ENCODE measurements at places on chromosomes 5 and 9. TPM values are rescaled to one million over a fixed set of nuclear protein-coding genes. Genes with fewer than 3 reads are reported as not detected.

DNA sequence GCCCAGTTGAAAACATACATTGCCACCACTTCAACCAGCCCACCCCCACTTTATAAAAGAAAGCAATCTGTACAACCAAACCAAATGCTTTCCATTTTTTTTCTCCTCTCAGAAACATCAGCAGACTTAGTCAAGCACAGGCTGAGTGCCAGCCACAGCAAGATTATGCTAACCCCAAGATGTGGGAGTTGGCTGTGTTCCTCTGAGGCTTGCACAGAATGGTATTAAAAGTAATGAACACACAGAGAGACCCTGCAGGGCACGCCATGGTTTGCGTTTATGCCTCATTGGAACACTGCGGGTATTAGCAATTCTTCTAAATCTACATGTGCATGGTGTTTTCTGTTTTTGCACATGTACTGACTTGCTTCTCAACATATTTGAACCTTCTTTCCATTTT, 419.9 kb upstream of the GRAMD2B start:
- peak overlapping the region; percentile 94 for H3K27ac ChIP-seq
- H3K36me3 ChIP-seq = no peaks in the 10 kb centered on the region
- no peaks in the 10 kb centered on the region for H3K27me3 ChIP-seq
- peak; percentile 80 for DNase-seq
- H3K4me1 ChIP-seq = peaks cover 44% of the 10 kb centered on the region

DNA sequence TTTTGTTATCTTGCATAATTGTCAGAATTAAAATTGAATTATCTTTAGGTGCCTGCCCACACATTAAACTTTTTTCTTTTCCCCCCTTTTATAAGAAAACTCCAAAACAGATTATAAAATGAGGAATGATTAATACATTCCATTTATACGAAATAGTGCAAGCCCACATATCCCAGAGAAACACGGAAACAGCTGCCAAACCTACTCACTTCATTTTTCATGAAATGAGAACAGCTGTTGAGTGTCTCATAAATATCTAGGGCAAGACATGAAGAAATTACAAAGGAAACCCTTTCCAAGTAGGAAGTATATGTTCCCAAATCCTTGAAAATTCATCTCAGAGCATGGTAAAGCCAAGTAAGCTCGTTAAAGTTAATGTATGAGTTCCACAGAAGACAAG, 459.4 kb upstream of the NMUR2 start:
- H3K27ac ChIP-seq = no peak overlapping the region
- no peaks in the 10 kb centered on the region for H3K36me3 ChIP-seq
- no peak for DNase-seq
- H3K4me3 ChIP-seq = no peak overlapping the region

DNA sequence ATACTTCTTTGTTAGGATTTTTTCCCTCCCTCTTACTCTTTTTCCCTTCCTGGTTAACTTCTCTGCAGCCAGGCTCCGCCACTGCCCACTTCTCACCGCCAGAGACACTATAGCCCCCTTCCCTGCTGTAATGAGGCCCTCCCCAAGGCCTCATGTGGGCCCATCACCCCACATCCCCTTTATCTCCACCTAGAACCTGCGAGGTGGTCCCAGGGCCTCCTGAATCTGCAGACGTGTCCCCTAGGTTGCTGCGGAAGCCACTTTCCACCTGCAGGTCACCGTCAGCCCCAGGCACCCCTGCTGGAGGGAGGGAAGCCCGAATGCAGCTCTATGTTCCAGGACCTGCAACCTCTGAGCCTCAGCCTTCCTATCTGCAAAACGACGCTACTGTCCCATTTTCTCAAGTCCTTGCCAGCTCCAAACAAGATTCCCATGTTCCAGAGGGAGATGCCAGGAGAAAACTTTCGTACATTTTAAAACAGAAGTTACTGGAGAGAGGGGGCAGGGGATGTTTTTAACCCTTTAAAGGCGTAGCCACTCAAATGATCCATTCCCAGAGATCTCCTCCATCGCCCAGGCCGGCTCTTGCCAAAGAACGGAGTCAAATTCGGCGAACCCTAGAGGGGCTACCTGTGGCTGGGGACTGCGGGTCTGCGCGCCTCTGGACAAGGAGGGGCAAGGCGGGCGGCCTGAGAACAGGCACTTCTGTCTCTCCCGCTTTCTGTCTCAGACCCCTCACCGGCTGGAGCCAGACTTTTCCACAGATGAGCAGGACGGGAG, 929 bp downstream of the SH3PXD2B start:
- peaks cover 22% of the 10 kb centered on the region for H3K36me3 ChIP-seq
- peak overlapping the region; percentile 90 for H3K27ac ChIP-seq
- peak overlapping the region; percentile 91 for H3K4me3 ChIP-seq
- peaks cover 44% of the 10 kb centered on the region for H3K4me1 ChIP-seq
- peak; percentile 53 for DNase-seq

- H3K27me3 ChIP-seq = no peaks in the 10 kb centered on the region
- no peak overlapping the region for H3K4me3 ChIP-seq
- H3K36me3 ChIP-seq = no peaks in the 10 kb centered on the region
- peaks cover 17% of the 10 kb centered on the region for H3K4me1 ChIP-seq
- peak; percentile 76 for DNase-seq
- no peak overlapping the region for H3K27ac ChIP-seq
Observed at GRCh38 chr9:104743376-104743985, 4.0 kb upstream of the NIPSNAP3A start.

Gene PRLR
- total RNA-seq = 0.16 TPM

Gene RXFP3
- not detected for total RNA-seq

Measured in MCF 10A (cell line).